Fibroblast of skin of abdomen (primary cell): ENCODE measurements at places on chromosomes 3 and 15.

GRCh38 chr15:24954783-24955530 lies at the start of the genes SNRPN and SNURF:
SNRPN (plus strand) TSS chr15:24954987; CDS start chr15:24974454, 19,467 bp downstream.
SNURF (plus strand) TSS chr15:24954987; CDS start chr15:24955049, 62 bp downstream.
- DNase-seq: peak; percentile 70

DNA sequence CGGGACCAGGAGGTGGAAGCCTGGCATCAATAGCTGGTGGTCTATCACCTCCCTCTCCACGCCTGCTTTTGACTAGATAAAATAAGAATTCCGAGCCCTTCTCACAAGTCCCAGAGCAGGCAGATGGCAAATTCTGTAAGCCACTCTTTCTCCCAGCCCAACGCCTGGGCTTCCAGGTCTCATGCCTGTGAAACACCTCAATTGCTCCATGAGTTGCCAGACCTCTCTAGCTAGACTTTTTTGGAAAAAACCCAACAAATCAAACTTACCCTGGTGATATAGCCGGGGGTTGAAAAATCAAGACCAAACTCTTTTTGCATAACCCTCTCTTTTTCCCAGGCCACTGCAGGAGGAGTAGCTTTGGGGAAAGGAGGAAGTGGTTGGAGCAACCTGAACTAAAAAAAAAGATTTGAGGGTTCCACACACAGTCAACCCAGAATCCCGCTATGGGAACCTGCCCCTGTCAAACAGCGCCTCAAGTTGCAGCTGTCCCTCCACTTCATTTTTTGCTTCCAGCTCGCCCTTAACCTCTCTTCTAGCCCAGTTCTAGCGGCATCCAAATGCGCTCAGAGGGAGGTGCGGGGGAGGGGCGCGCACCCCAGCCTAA lies 7.0 kb downstream of the BHLHE40 start:
- no peak for DNase-seq

GRCh38 chr15:75677465-75678323 lies 30.0 kb downstream of the SNX33 start:
- DNase-seq: no peak

DNA sequence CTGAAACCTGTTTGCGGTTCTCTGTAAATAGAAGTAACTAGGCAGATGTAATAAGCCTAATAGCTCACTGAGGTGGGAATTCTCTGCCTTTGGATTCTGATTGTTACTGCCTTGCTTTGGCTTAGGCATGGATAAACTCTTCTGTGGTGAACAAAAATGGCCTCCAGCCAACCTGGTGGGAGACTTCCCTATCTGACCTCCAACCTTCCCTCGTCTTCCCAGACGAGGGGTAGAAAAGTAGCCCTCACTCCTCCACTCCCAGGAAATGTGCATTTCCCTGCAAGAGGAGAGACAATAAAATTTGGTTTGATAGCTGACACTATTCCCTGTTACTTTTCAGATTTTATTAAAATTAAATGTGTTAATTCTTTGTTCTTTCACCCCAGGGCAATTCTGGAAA lies 606 bp upstream of the CD96 start:
- no peak for DNase-seq

GRCh38 chr3:22542311-22542710 lies 660.8 kb upstream of the UBE2E2 start:
- peak; percentile 18 for DNase-seq

- DNase-seq: peak; percentile 63
Measured at GRCh38 chr3:194871864-194872668, 186.4 kb downstream of the FAM43A start.
